ENCODE measurements at places on chromosomes 1 and 21.

DNA sequence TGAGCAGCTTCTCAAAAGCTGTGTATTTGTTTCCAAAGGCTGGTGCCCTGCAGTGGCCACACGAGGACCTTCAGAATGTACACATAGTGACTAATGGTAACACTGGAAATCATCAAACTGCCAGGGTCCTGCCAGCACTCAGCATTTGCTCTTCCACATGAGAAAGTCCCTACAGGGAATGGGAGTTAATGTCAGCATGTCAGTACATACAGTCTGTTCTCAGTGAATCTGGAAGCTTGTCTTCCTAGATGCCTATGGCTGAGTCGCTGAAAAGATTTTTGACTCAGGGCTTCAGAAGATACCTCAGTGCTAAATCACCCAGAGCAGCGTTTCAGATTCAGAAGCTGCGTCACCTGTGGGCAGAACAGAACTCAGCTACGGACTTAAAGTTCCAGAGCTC is 108.2 kb downstream of the CDC7 start:
- DNase-seq = no peak

DNA sequence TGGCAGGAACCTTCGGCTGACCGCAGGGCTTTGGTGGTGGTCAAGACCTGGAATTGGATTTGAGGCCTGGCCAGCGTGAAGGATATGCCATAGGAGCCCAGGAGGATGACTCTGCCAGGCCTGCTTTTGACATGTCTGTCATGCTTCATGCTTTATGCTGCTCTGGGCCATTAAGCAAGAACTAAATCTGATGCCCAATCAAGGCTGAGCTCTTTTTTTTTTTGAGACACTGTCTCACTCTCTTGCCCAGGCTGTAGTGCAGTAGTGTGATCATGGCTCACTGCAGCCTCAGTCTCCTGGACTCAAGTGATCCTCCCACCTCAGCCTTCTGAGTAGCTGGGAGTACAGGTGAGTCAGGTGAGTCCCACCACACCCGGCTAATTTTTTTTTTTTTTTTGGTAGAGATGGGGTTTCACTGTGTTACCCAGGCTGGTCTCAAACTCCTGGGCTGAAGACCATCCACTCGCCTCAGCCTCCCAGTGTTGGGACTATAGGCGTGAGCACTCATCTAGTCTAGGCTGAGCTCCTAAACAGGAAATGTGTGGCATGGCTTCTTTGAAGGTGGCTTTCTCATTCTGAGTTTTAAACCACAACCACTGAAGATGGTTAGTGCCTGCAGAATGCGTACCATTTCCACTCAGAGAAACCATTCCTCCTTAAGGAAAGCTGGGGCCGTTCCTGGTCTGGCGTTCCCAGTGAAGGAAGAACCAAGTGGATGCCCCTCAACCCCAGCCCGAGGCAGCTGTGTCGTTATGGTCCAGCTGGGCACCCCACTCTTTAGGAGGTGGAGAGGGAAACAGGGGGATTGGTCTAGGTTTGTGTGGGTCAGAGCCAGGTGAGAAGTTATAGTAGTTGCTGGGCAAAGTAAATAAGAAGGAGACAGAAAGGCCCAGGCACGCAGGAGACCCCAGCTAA is 34.2 kb upstream of the ATP5PO start:
- no peak for DNase-seq

- no peak for DNase-seq
These were observed 10.9 kb downstream of the IER5 start for GRCh38 chr1:181099152-181100014.

DNA sequence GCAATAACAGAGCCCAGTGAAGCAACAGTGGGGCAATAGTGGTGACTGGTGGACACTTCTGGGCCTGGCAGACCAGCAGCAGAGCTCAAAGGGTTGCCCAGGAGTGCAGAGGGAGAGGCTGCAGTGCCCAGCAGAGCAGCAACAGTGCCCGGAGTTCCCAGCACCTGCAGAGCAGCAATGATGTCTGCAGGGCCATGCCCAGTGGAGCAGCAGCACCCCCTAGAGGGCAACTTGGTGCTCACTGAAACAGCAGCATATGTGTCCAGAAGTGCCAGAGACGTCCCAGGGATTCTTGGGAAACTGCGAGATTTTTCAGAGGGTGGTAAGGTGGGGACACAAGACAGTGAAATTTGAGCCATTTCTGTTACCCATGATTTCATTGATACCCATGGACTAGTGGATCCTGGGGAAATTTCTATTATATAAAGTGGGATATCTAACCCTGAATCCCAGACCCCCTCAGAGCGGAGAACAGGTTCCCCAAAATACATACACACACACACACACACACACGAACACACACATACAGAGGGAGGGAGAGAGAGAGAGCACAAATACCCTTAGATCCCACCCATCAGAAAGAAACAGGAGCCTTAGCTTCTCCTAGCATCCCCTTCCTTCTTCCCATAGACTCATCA is 156.9 kb upstream of the GJB5 start:
- peak; percentile 70 for DNase-seq

- DNase-seq = no peak
These were observed 60.9 kb upstream of the PODN start for GRCh38 chr1:53001128-53001527.

DNA sequence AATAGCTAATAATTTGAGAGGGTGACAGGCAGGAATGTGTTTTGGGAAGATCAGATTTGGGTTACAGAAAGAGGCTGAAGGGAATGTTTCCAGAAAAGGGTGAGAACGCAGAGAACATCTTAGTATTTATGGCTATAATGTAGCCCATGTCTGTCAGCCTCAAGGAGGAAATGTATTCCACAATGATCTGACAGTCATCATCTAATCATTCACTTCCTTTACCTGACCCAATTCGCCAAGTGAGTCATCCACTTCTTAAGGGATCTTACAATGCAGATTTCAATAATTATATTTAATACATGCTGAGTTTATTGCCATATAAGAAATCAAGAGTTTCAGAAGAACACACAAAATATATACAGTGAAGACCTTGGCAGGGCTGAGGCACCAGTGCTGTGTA is 10.8 kb downstream of the TRIM45 start:
- DNase-seq = no peak

- DNase-seq = no peak
These were observed 114.6 kb downstream of the TNFSF18 start for GRCh38 chr1:172936088-172936645.

DNA sequence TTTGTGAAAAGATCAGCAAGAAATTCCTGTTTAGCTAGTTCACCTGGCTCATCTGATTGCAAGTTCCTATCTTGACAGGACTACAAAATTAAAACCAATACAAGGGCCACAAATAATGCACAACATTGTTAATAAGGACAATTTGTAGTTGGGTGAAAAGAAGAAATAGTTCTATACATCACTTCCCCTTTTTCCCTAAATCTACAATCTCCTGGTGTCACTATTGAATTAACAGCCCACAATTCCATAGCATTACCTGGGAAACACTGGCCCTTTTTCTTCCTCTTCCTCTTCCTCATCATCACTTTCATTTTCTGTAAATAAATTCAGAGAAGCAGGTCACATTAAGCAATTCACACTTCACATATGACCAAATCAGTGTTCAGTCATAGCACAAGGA is 366.9 kb downstream of the FAM72C start:
- DNase-seq = no peak

GRCh38 chr1:14677292-14677971 is 78.9 kb downstream of the KAZN start:
- DNase-seq = no peak

DNA sequence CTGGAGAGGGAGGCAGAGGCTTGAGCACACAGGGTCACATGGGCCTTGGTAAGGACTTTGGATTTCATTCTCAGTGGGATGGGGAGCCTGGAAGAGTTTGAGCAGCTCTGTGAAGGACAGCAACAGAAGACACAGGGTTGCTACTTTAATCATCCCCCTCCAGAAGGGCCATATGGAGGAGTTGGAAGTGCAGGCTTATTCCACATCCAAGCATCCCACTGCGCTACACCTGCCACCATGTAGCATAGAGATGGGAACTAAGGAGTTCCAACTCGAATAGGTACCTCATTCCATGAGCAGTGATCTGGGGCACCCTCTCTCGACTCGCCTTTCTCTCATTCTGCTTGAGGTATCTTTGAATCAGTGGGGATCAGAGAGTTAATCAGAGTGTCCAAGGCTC is 54.0 kb upstream of the CTTNBP2NL start:
- DNase-seq = no peak

- DNase-seq = peak; percentile 61
These were observed 1.3 kb downstream of the USP1 start for GRCh38 chr1:62438163-62438562.

DNA sequence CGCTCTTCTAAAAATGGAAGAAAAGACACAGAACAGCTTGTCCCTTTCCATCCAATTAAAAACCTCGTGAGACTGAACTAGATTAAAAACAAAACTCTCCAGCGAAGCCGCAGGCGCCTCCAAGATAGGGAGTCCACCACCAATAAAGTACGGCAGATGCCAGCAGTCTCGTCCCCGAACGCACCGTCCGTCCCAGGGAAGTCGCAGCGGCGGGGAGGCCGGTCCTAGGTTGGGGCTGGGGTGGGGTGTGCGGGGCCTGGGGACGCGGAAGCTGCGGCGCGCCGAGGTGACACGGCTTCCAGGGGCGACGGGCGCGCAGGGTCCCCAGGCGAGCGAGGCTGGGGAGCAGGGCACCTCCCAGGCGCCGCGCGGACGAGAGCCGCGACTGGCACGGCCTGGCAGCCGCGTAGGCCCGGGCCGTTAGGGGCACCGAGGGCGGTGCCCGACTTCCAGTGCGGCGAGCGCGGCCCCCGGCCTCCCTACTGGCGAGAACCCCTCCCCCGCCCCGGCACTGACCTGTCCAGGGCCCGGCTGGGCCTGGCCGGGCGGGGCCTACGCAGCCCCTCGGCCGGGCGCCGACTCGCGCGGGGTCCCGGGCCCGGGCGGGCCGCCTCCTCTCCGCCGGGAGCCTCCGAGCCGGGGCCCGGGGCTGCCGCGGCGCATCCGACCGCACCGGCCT is 28.3 kb upstream of the A3GALT2 start:
- DNase-seq = no peak

GRCh38 chr1:226131639-226132038 is 54.9 kb downstream of the ACBD3 start:
- DNase-seq = no peak

GRCh38 chr1:2552189-2552588 is 4.0 kb upstream of the TNFRSF14 start:
- no peak for DNase-seq

- no peak for DNase-seq
These were observed 123.8 kb downstream of the CLIC6 start for GRCh38 chr21:34792504-34793089.

DNA sequence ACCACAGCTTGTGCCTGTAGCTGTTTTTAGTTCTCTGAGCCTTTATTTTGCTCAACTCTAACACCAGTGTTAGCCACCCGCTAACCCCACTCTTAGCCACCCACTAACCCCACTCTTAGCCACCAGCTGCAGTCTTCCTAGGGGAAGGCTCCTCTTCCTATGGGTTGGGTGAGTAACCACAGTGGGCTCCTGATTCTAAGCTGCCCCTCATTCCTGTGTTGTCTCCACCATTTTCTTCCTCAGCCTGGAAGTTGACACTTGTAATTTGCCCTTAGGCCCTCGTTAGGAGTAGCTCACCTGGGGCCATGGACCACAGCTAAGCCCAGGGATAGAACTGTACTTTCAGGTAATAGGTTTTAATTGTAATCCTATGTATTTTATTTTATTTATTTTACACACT is 782.9 kb upstream of the TPTE start:
- no peak for DNase-seq

GRCh38 chr1:180415985-180416633 is 86.3 kb downstream of the ACBD6 start:
- peak; percentile 49 for DNase-seq

DNA sequence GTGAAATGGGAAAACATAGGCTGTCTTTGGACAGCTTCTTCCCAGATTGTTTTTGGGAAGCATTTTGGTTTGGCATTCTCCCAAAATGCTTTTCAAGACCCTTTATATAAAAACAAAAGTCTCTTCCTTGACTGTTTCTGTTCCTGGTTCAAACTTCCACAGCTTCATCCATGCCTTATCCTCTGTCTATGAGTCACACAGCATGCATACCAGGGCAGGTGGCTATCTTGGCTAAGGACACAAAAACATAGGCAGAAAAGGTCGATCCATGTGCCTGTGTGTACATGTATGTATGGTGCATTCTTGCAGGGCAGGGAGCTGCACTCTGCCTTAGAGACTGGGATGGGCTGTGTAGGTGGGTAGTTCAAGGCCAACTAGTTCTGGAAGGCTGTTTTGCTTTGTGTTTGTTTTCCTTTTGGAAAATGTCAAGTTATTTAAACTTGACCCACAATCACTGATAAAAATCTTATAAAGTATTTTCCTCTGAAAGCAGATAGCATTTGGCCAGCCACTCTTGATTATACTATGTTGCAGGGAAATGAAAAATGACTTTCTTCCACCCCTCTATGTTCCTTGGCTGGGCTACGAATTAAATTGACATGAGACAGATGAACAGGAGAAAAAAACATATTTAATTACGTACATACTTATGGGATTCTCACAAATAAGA is 437.0 kb downstream of the SIPA1L2 start:
- DNase-seq = no peak

DNA sequence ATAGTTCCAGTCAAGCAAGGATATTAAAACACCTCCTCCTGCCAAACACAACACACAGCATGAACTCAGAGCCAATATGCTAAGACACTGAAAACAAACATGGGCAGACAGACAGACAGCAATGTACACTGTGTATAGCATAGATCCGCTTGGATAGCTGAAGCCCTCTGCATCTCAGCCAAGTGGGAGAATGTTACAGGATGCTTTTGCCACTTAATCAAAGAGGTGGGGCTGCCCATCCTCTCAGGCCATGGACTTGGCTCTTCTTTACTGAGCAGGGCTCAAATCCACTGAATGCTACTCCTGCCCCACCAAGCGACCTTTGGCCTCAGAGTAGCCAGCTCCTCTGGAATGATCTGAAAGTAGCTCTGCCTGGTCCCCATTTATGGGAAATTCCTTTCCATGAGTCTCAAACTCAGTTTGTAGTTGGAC is 64.7 kb upstream of the NGF start:
- DNase-seq = no peak

DNA sequence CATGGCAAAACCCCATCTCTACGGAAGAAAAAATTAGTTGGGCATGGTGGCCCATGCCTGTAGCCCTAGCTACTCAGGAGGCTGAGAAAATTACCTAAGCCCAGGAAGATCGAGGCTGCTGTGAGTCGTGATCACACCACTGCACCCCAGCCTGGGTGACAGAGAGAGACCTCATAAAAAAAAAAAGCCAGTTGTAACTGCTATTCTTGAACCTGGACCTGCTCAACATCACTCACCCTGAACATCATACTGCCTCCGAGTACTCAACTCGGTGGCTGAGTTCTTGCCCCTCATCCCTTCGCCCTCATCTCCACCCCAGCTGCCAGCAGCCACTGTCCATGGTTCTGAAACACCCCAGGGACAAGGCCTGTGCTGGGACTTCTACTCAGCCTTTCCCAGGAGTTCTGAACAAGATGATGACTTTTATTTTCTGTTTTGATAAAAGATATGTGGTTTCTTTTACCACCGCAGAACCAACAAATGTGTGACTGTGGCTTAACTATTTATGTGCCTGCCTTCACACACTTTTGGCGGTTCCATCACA is 5.4 kb upstream of the DISP3 start:
- no peak for DNase-seq

DNA sequence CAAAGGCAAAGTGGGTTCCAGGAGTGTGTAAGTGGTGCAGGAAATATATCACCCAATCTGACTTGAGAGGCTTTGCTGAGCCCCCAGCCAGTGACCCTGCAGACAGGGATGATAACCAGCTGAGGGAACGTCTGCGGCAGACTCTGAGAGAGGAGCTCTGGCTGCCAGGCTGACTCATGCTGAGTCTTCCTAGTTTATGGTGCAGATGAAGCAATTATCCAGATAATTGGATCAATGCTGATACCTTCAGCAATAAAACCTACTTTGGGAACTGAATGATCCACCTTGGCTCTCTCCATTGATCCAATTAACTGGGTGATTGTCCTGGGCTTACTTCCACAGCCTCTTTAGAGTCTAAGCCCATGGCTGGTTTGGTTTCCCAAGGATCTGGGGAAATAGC is 7.3 kb downstream of the C8B start:
- no peak for DNase-seq

Data from NCI-H2029 treated with DMSO at 0.1 percent for 48 hours (cell line).